ENCODE measurements at places on chromosomes 2 and 18.

DNA sequence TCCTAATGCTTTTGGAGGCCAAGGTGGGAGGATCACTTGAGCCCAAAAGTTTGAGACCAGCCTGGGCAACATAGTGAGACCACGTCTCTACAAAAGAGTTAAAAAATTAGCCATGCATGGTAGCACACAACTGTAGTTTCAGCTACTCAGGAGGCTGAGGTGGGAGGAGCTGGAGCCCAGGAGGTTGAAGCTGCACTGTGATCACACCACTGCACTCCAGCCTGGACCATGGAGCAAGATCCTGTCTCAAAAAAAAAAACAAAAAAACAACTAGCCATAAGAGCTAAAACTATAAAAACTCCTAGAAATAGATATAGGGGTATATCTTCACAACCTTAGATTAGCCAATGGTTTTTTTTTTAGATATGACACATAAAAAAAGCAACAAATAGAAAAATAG lies 16.9 kb upstream of the COL6A3 start:
- no peak for DNase-seq

GRCh38 chr2:213001297-213001910 lies 150.0 kb downstream of the IKZF2 start:
- DNase-seq = no peak

DNA sequence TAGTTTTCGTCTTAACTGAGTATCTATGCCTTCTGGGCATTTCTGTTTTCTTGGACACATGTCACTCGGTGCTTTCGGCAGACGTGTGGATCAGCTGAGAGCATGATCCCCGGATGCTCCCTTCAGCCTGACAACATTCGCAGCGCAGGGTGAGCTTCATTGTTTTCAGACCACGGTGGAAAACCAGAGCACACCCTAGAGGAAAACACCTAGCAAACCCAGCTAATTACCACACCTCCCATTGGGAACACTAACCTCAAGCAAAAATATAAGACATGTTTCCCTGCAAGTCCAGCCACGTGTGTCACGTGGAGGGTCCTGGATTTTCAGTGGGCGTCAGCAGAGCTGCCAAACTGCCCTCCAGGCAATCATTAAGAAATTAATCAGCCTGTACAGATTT lies 31.0 kb downstream of the ANKRD29 start:
- no peak for DNase-seq

DNA sequence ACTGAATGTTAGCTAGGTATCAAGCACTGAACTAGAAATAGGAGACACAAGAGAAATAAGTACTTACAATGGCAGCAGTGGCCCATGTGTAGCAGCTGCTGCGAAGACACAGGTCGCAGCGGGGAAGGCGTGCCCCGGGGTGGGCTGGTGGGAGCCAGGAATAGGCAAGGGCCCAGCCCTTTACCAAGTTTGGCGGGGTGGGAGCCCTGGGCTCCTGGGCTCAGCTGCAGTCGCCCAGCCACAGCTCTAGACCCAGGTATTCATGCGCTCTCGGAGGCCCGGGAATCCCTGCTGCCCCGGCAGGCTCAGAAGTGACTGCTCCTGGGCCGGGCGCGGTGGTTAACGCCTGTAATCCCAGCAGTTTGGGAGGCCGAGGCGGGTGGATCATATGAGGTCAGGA lies 1287.3 kb downstream of the CNTNAP5 start:
- DNase-seq = no peak

- no peak for DNase-seq
Measured at GRCh38 chr2:134917888-134918525, 615 bp upstream of the CCNT2 start.

Data from HepG2 (cell line).